MV-4-11 (cell line): ENCODE measurements at places on chromosomes 2 and 18.

GRCh38 chr2:168519534-168520308 lies 63.6 kb downstream of the CERS6 start:
- DNase-seq, result no peak

GRCh38 chr2:213766465-213766901 lies 482.2 kb downstream of the SPAG16 start:
- no peak for DNase-seq

- DNase-seq, result no peak
Observed at GRCh38 chr18:27704736-27705361, 472.1 kb downstream of the CDH2 start.

- no peak for DNase-seq
Observed at GRCh38 chr18:5152343-5153020, 44.6 kb downstream of the AKAIN1 start.

DNA sequence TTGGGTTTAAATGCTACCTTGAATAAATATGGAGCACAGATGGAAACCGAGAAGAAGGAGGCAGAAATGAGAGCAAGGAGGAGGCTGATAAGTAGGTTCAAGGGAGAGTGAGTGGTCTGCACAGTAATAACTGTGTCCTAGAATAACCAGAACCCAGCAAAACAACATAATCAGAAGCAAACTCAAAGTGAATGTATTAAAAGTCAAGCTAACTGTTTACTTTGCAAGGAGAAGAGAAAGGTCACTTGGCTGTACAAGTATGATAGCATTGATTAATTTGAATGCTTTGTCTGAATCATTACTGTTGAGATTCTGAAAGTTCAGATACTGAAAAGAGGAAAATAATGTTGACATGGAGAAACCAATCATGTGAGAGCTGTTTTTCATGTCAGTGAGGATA lies 258.8 kb downstream of the PLCL1 start:
- DNase-seq, result no peak

GRCh38 chr18:70195014-70195614 lies 10.4 kb downstream of the RTTN start:
- DNase-seq, result no peak

- no peak for DNase-seq
Observed at GRCh38 chr2:5895284-5895683, 203.1 kb downstream of the SOX11 start.

- DNase-seq, result peak; percentile 69
Observed at GRCh38 chr2:229201521-229201920, 69.6 kb downstream of the PID1 start.
